ENCODE measurements at places on chromosomes 12 and 14.

DNA sequence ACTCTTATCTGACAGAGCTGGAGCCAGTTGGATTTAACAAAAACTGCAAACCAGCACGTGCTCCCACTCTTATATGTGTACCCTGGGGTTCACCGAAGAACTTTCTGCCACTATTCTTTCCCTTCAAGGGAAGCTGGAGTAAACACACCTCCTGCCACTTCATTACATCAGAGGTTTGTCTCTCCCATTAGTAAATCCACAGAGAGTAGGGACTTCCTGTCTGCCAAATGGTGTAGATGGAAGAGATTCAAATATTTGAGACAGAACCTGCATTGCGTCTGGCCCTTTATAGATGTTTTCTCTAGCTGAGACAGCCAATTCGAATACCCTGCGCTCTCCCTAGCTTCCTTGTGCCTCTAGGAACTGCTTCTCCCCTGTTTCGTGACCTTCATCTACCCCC, 29.1 kb upstream of the AEBP2 start:
- DNase-seq: no peak

- no peak for DNase-seq
Measured at GRCh38 chr12:80116735-80117134, 17.4 kb downstream of the OTOGL start.

- no peak for DNase-seq
Measured at GRCh38 chr14:52266782-52267181, 716 bp upstream of the PTGDR start.

- no peak for DNase-seq
Measured at GRCh38 chr14:35471803-35472202, 62.2 kb upstream of the INSM2 start.

Data from stimulated activated CD8-positive, alpha-beta memory T cell treated with anti-CD3 and anti-CD28 coated beads, Interleukin-7, amount 100 ng/mL, for 1 hour (primary cell).